ENCODE measurements at places on chromosomes 2 and 18.

GRCh38 chr2:36425608-36426355, 70.2 kb downstream of the CRIM1 start:
- peak; percentile 71 for DNase-seq

GRCh38 chr2:1801541-1801940, 57.2 kb upstream of the PXDN start:
- no peak for DNase-seq

GRCh38 chr2:163155279-163155883, 316.8 kb upstream of the KCNH7 start:
- peak; percentile 33 for DNase-seq

DNA sequence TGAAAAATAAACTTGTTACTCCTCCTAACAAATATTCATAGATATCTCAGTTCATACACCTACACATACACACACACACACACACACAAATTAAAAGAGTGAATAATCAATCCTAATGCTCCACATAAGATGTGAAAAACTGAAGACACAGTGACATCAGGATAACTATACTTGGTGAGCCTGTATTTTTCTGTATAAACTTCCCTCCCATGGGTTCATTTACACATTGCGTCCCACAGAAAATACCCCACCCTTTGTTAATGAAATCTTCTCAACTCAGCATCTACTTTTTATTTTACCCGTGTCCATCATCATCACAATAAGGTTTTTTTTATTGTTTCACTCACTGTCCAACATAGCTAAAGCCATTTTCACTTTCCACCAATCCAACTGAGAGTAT, 60.4 kb downstream of the CD226 start:
- DNase-seq, result no peak

DNA sequence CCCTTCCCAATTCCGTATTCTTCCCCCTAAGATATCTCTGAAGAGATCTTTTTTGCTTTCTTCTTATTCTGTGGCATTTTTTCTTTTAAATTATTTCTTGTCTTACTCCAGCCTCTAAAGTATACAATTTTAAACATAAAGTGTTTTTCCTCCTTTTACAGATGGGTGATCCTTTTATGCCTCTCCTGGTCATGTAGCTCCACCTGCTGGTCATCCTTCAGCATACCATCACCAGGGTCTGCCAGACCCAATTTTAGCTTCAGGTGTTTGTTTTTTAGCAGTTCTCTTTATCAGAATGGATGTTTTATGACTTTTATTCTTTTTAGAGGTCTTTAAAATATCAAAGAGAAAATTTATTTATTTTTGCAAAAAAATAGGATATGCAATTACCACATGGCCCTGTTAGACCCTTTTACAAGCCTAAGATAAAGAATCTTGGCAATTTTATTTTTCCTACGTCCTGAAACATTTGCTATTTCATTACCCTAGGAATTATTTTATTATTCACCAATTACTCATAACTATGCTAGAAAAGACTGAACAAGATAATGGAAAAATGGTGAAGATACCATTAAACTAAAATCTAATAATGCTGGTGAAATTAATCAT, 55.5 kb downstream of the PIGN start:
- peak; percentile 69 for DNase-seq

- DNase-seq, result peak; percentile 53
These were observed 15.0 kb upstream of the HTR2B start for GRCh38 chr2:231139796-231140195.

GRCh38 chr2:10399358-10399757, 48.8 kb downstream of the ODC1 start:
- no peak for DNase-seq

DNA sequence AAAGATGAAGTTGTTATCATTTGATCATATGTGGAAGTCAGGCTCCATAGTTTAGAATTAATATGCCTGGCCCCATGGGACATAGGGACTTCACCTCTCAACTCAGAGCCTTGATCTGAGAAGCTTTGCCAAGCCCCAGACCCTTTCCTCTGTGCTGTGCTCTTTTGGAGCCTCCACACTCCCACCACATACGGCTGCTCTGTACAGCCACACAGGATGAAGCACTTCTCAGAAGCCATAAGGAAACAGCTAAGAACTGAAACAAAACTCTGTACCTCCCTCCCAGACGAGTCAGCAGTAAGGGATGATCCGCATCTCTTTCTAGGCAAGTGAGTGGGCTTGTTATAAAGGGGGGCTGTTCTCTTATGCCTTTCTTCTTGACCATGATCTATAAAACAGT, 66.5 kb downstream of the CAB39 start:
- DNase-seq, result no peak
